K562 (cell line): ENCODE measurements at places on chromosomes 4 and X. TPM values are rescaled to one million over a fixed set of nuclear protein-coding genes. Genes with fewer than 3 reads are reported as not detected.

- H3K27me3 ChIP-seq, result no peaks in the 10 kb centered on the region
- no peaks in the 10 kb centered on the region for H3K4me1 ChIP-seq
- no peaks in the 10 kb centered on the region for H3K36me3 ChIP-seq
- no peak for DNase-seq
- H3K4me3 ChIP-seq, result no peak overlapping the region
These were observed 672.2 kb downstream of the TRAM1L1 start for GRCh38 chr4:116413222-116413621.

- H3K27me3 ChIP-seq, result no peaks in the 10 kb centered on the region
- DNase-seq, result no peak
- no peak overlapping the region for H3K4me3 ChIP-seq
- no peaks in the 10 kb centered on the region for H3K36me3 ChIP-seq
- H3K27ac ChIP-seq, result peak overlapping the region; percentile 85
These were observed 5.1 kb downstream of the RHOH start for GRCh38 chr4:40201898-40202297.

- H3K36me3 ChIP-seq, result peaks cover 28% of the 10 kb centered on the region; the same call in 2 of the 3 replicates
- DNase-seq, result no peak
These were observed 88.0 kb downstream of the LEF1 start for GRCh38 chr4:108080747-108081146.

GRCh38 chr4:116796022-116796421, 289.4 kb downstream of the TRAM1L1 start:
- no peaks in the 10 kb centered on the region for H3K36me3 ChIP-seq
- no peaks in the 10 kb centered on the region for H3K27me3 ChIP-seq
- no peak overlapping the region for H3K27ac ChIP-seq
- no peak for DNase-seq
- H3K4me3 ChIP-seq, result no peak overlapping the region

PAGE4 gene
- 1.1 and 1.3 TPM in 2 replicates for total RNA-seq

DNA sequence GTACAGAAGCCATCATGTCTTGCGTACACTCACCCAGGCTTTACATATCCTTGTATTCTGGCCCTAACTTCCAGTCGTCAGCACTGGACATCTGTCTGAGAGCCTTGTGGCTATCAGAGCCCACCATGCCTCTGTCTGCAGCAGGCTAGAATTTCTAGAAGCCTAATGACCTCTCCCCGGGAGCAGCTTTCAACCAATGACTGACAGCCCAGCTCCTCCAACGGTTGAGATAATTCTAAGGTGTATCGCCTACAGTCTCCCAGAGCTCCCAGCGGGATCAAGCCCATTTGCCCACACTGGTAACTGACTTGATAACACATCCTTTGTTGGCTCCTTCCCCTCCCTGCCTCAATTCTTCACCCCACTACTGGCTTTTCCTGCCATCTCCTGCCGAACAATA, 562.8 kb downstream of the BCOR start:
- H3K27ac ChIP-seq, result no peak overlapping the region
- H3K4me1 ChIP-seq, result no peaks in the 10 kb centered on the region
- peak; percentile 36 for DNase-seq
- no peaks in the 10 kb centered on the region for H3K27me3 ChIP-seq

GRCh38 chr4:159023741-159024140, 79.1 kb upstream of the RAPGEF2 start:
- no peak overlapping the region for H3K27ac ChIP-seq
- H3K36me3 ChIP-seq, result no peaks in the 10 kb centered on the region
- no peak for DNase-seq
- no peaks in the 10 kb centered on the region; the same call in 2 of the 3 replicates for H3K4me1 ChIP-seq

PDE5A gene
- 0.29 and 0.49 TPM in 2 replicates for total RNA-seq

ZDHHC9 gene
- 16.9 and 18.8 TPM in 2 replicates for total RNA-seq

DNA sequence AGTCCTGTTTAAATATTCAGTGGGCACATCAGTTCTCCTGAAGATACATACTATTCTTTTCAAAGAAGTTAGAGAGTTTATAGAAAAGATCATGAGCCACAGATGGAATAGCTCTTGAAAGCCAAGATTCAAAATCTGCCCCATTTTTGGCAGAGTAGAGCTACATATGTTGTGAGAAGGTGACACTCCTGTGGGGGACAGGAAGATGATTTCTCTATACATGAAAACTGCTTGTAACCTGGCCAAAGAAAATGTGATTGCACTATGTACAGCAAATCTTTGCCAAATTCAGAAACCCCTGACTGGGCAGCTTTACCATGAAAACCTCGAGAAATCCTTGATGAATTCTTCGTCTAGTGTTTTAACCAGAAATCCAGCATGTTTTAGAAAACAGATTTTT, 44.9 kb downstream of the GPM6A start:
- no peaks in the 10 kb centered on the region for H3K4me1 ChIP-seq
- H3K27me3 ChIP-seq, result no peaks in the 10 kb centered on the region
- DNase-seq, result no peak

KCND1 gene
- total RNA-seq, result 0.75 and 0.83 TPM in 2 replicates

GRCh38 chr4:85603437-85604336, 128.7 kb downstream of the ARHGAP24 start:
- H3K27ac ChIP-seq, result no peak overlapping the region
- H3K27me3 ChIP-seq, result no peaks in the 10 kb centered on the region
- DNase-seq, result no peak
- no peak overlapping the region for H3K4me3 ChIP-seq

DNA sequence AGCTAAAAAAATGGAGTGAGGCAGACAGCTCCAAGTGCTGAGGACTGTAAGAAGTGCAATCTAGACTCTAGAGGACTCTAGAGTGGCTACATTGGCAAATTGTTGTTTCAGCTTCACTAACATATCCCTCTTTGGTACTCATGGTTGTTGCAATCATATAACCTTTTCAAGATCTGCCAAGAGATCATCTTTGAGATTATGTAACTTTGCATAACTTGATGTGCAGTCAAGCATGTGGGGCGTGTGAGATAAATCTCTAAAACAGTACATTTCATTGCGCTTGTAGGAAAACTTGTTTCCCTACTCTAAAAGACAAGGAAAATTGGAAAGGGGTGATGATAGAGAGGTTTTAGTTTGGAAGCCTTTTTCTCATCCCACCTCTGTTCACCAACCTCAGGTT, 11.2 kb upstream of the BRS3 start:
- H3K4me1 ChIP-seq, result no peaks in the 10 kb centered on the region
- no peaks in the 10 kb centered on the region for H3K27me3 ChIP-seq
- DNase-seq, result no peak
- H3K4me3 ChIP-seq, result no peak overlapping the region

GRCh38 chr4:13399257-13399656, 84.9 kb downstream of the RAB28 start:
- H3K4me1 ChIP-seq, result peaks cover 9% of the 10 kb centered on the region; the same call in 2 of the 3 replicates
- no peaks in the 10 kb centered on the region for H3K36me3 ChIP-seq
- H3K27me3 ChIP-seq, result no peaks in the 10 kb centered on the region
- no peak overlapping the region for H3K4me3 ChIP-seq

SPARCL1 gene
- total RNA-seq, result 0.60 and 0.71 TPM in 2 replicates

DNA sequence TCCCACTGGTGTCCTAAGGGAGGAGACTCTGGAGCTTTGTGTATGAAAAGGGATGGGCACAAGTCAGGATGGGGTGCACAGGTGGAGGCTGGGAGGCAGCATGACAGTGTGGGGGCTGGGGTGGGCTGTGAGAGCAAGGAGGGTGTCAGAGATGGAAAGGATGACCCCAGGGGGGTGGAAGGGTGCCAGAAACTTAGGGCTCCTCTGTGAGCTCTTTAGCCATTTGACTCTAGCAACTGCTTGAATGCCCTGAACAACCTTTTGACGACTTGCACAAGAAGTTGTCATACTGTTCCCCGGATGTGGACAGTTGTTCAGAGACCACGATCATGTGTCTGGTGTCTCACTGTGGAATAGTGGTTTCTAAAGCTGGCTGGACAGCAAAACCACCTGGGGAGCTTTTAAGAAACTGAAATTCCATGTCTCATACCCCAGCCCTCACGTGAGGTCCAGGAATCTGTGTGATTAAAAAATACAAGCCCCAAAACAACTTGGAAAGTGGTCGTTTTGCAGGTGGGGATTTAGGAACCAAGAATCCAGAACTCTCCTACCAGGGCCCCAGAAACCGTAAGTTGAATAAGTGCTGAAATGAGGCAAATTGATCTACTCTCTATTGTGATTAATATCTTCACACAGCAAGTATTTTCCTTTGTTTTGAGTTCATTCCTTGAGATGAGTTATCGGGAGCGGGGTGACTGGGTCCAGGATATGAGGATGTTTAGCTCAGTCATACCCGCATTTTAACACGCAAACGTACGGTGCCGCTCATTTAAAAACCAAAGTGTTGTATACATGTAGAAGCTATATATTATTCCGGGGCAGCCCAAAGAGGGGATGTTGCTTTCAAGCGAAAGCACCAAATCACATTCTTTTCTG, 3.4 kb downstream of the RHOH start:
- H3K36me3 ChIP-seq, result no peaks in the 10 kb centered on the region
- peak overlapping the region; percentile 50 for H3K4me3 ChIP-seq
- H3K27ac ChIP-seq, result peak overlapping the region; percentile 85
- H3K27me3 ChIP-seq, result no peaks in the 10 kb centered on the region
- DNase-seq, result no peak

ODAM gene
- not detected in 2 replicates for total RNA-seq

GRCh38 chr4:70984589-70984988, 8.9 kb upstream of the DCK start:
- DNase-seq, result no peak
- H3K4me1 ChIP-seq, result no peaks in the 10 kb centered on the region
- peaks cover 28% of the 10 kb centered on the region for H3K36me3 ChIP-seq
- no peak overlapping the region for H3K4me3 ChIP-seq
- H3K27ac ChIP-seq, result no peak overlapping the region

DNA sequence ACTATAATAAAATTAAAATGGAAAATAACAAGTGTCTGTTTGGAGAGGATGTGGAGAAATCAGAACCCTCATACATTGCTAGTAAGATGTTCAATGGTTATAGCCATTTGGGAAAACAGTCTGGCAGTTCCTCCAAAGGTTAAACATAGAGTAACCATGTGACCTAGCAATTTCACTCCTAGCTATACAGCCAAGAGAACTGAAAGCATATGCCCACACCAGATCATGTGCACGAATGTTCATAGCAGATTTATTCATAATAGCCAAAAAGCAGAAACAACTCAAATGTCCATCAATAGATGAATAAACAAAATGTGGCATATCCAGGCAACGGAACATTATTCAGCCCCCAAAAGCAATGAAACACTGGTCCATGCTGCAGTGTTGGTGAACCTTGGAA, 9.4 kb upstream of the CCNQ start:
- H3K4me3 ChIP-seq, result no peak overlapping the region
- peaks cover 21% of the 10 kb centered on the region for H3K27me3 ChIP-seq
- no peak for DNase-seq
- H3K27ac ChIP-seq, result no peak overlapping the region
- no peaks in the 10 kb centered on the region for H3K36me3 ChIP-seq

FGD1 gene
- 0.07 and 0.09 TPM in 2 replicates for total RNA-seq

DNA sequence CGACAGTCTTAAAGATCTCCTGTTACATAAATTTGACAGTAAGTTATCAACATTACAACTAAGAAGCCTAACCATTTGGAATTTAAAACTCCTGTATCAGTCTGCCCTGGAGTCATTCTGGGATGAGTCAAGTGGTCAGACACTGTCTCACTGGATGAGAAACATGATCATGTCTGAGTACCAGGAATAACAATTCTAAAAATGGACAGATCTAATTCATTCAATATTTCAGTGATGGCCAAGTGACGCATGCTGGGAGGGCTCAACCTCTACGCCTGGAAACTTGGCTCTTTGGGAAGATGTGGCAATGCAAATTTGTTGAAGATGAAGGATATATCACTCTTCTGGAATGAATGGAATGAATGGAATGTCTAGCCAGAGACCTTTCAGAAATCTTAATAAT, 1427.2 kb downstream of the STIM2 start:
- no peak overlapping the region for H3K4me3 ChIP-seq
- no peaks in the 10 kb centered on the region for H3K27me3 ChIP-seq
- no peak overlapping the region for H3K27ac ChIP-seq

DNA sequence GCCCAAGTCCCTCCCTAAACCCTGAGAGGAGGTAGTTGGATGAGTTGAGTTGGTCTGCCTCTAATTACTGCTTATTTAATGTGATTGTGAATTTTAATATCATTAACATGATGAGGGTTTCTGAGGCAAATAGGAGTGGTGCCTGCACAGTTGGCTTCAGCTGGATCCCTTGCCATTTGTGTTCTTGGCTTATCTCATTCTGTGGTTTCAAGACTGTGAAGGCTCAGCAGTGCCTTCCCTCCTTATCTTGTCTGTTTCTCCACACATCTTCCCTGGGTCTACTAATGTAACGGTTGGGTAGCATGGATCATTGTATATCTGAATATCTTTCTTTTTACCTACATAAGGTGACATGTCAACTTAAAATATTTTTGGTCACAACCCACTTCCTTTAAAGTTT, 1.6 kb upstream of the SLC10A4 start:
- H3K4me1 ChIP-seq, result peaks cover 34% of the 10 kb centered on the region
- peak; percentile 28 for DNase-seq
- H3K27ac ChIP-seq, result no peak overlapping the region

GRCh38 chr4:121112530-121112929, 40.2 kb upstream of the NDNF start:
- no peaks in the 10 kb centered on the region for H3K27me3 ChIP-seq
- H3K27ac ChIP-seq, result no peak overlapping the region
- no peaks in the 10 kb centered on the region for H3K36me3 ChIP-seq
- H3K4me3 ChIP-seq, result no peak overlapping the region

GRCh38 chr4:187333151-187333550, 609.5 kb upstream of the FAT1 start:
- H3K4me1 ChIP-seq, result no peaks in the 10 kb centered on the region
- DNase-seq, result no peak
- H3K4me3 ChIP-seq, result no peak overlapping the region
- no peak overlapping the region for H3K27ac ChIP-seq
- no peaks in the 10 kb centered on the region for H3K36me3 ChIP-seq

GRCh38 chr4:6092131-6092530, 73.9 kb upstream of the C4orf50 start:
- no peak for DNase-seq
- no peaks in the 10 kb centered on the region for H3K4me1 ChIP-seq
- H3K4me3 ChIP-seq, result no peak overlapping the region
- no peak overlapping the region for H3K27ac ChIP-seq
- H3K27me3 ChIP-seq, result no peaks in the 10 kb centered on the region
- no peaks in the 10 kb centered on the region for H3K36me3 ChIP-seq

DNA sequence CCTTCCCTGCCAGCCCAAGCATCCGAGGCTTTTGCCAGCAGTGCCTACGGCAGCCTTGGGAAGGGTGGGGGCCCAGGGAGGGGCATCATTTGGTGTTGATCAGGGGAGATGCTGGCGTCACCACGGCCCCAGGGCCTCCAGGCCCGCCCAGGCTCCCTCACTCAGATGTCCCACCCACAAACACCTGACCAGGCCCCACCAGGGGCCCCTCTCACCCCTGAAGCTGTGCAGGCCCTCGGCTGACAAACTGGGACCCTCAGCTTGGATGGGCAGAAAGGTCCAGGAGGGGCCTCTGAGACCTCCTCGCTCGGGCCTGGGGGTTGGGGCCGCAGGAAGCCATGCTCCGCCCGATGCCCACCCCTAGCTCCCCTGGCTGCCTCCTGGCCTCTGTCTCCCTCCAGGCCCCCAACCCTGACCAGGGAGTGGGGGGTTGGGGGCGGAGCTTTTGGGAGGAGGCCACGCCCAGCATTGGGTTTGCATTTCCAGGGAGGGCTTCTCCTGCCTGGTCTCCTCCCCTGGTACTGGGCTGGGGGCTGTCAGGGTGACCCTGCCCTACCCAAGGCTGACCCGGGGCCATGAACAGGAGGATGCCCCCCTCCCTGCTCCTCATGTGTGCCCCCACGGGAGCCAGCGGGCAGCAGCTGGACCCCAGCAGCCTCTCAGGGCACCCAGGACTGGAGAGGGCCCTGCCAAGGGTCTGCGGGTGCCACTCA, 33.4 kb upstream of the SPON2 start:
- peaks cover under 1% of the 10 kb centered on the region; the same call in 1 of the 3 replicates for H3K36me3 ChIP-seq
- peaks cover 71% of the 10 kb centered on the region for H3K4me1 ChIP-seq
- H3K4me3 ChIP-seq, result no peak overlapping the region
- H3K27me3 ChIP-seq, result no peaks in the 10 kb centered on the region
- no peak overlapping the region for H3K27ac ChIP-seq
- no peak for DNase-seq

- no peak for DNase-seq
- no peaks in the 10 kb centered on the region for H3K36me3 ChIP-seq
These were observed 281.4 kb downstream of the PABPC4L start for GRCh38 chr4:133920236-133920635.
